ENCODE measurements at places on chromosomes 6 and 20. TPM values are rescaled to one million over a fixed set of nuclear protein-coding genes. Genes with fewer than 3 reads are reported as not detected.

GRCh38 chr6:110875548-110876169, 1.1 kb downstream of the AMD1 start:
- peak overlapping the region; percentile 93 for H3K4me3 ChIP-seq
- peaks cover 34% of the 10 kb centered on the region for H3K4me1 ChIP-seq
- no peaks in the 10 kb centered on the region for H3K36me3 ChIP-seq
- peak overlapping the region; percentile 98 for H3K27ac ChIP-seq
- DNase-seq, result peak; percentile 53

DNA sequence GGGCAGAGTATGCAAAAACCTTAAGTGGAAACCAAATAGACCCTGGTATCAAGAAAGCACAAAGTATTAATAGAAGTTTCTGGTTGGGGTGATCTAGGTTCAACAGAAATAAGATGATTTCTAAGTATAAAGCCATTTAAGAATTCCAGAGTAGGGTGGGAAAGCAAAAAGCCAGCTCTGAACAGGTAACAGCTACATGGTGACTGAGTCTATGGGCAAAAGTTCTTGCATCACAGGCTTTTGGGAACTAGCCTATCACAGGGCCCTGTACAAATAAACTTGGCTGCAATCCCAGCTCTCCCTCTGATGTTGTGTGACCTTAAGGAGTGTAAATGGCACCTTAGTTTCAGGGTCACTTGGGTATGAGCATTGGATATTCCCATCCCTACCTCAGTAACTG, 5.5 kb downstream of the TCF19 start:
- H3K4me3 ChIP-seq, result no peak overlapping the region
- H3K4me1 ChIP-seq, result peaks cover 13% of the 10 kb centered on the region
- H3K36me3 ChIP-seq, result peaks cover 33% of the 10 kb centered on the region
- H3K27me3 ChIP-seq, result no peaks in the 10 kb centered on the region
- DNase-seq, result peak; percentile 69

DNA sequence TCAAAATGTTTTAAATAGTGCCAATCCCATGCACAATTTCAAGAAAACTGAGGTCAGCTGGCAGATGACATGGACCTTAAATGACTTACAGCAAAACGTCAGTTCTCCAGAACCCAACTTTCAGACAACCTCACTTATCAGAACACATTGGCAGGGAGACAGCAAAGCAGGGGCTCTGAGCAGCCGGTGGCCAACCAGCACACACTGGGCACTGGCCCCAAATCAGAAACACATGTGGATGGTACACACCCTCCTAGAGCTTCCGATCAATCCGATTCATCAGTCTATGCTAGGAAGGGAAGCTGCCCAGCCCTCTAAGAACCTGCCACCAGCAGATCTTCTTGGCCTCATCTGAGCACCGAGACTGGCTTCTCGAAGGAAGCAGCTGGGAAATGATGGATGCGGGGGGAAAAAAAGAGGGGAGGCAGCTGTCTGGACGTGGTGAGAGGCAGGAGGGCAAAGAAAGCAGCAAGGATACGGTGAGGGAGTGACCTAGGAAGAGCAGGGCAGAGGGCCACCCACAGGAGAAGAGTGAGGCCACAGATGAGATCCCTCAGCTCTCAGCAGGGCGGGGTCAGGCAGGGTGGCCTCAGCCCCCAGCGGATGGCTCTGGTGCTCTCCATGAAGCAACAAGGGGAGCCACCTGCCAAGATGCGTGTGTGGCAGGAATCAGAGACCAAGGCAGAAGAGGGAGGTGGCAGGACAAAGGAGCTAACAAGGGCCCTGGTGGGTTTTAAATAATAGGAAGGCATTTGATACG, 32.9 kb downstream of the TAF4 start:
- no peak overlapping the region for H3K27ac ChIP-seq
- DNase-seq, result no peak
- H3K4me3 ChIP-seq, result no peak overlapping the region
- no peaks in the 10 kb centered on the region for H3K4me1 ChIP-seq
- no peaks in the 10 kb centered on the region for H3K27me3 ChIP-seq

- DNase-seq, result no peak
- H3K4me3 ChIP-seq, result peak overlapping the region; percentile 89
- H3K36me3 ChIP-seq, result no peaks in the 10 kb centered on the region
- no peaks in the 10 kb centered on the region for H3K27me3 ChIP-seq
- peak overlapping the region; percentile 94 for H3K27ac ChIP-seq
Observed at GRCh38 chr6:128518434-128519131, 1.8 kb downstream of the PTPRK start.

DNA sequence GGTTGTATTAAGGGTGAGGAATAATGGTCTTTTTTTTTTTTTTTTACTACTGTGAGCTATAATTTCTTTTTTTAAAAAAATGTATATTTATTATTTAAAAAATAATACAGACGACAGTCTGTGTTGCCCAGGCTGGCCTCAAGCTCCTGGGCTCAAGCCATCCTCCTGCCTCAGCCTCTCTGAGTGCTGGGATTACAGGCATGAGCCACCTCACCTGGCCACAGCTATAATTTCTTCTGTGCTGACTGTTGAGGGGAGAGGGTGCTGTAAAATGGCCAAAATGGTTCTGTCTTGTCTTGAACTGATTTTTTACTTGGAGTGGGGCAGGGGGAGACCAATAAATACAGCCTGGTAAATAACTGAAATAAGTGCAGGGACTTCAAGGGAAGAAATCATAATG, 3.6 kb downstream of the SRSF3 start:
- peak overlapping the region; percentile 99 for H3K27ac ChIP-seq
- DNase-seq, result no peak
- peak overlapping the region; percentile 60 for H3K4me3 ChIP-seq

DNA sequence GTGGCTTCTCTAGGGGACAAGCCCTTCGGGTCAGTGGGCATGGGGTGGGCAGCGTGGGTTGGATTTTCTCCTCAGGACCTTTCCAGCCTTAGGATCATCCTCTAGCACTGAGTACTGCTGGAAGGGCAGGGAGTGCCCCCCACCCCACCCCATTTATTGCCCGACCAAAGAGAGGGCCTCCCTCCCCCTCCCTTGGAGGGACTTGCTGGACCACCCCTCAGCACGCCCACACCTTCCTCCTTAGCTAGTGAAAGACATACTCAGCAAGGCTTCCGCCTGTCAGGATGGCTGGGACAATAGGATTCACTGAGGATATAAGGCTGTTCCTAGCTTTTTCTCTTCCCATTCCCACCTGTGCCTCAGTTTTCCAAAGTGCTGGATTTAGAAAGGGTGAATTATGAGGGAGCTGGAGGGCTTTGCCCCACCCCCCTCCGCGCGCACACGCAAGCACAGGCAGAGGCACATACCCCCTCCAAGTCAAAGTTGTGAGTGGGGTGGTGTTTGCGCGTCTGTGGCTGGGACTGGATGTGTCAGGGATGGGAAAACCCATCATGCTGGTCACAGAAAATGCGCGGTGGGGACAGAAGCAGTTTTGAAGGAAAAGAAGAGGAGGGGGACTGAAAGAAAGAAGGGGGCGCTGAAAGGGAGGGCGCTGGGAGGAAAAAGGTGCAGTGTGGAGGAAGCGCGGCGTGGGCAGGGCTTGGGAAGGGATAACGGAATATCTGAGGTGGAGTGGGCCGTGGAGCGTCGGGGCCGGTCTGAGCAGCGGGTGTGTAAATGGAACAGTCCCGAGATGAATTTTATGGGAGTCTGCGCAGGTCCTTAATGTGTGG, 693 bp upstream of the SLC29A1 start:
- peak overlapping the region; percentile 99 for H3K27ac ChIP-seq
- peaks cover 93% of the 10 kb centered on the region for H3K4me1 ChIP-seq
- peak overlapping the region; percentile 63 for H3K4me3 ChIP-seq
- no peak for DNase-seq
- H3K27me3 ChIP-seq, result no peaks in the 10 kb centered on the region

DNA sequence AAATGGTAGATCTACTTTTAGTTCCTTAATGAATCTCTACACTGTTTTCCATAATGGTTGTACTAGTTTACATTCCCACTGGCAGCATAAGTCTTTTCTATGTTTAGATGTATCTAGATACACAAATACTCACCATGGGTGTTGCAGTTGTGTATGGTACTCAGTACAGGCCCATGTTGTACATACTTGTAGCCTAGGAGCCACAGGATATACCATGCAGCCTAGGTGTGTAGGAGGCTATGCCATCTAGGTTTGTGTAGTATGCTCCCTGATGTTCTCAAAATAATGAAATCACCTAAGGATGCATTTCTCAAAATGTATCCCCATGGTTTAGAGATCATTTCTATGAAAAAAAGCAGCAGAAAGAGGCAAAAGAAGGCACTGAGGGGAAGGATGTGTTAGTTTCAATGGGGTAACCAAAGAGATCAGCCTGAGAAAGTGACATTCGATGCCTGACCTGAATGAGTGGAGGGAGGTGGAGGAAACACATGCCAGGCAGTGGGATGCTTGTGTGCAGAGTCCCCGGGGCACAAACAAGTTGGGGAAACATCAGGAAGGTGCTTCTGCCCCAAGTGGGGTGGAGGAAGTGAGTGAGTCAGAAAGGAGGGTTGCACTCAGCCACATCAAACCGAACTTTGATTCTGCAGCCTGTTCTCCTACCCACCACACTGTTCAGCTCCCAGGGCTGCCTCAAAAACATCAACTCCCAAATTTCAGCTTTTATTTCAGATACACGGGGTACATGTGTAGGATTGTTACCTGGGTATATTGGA, 191.2 kb downstream of the ZNF217 start:
- no peak for DNase-seq
- H3K4me3 ChIP-seq, result no peak overlapping the region
- no peak overlapping the region for H3K27ac ChIP-seq
- H3K4me1 ChIP-seq, result no peaks in the 10 kb centered on the region
- no peaks in the 10 kb centered on the region for H3K36me3 ChIP-seq

GRCh38 chr6:89763550-89763949, 56.0 kb downstream of the MDN1 start:
- H3K4me1 ChIP-seq, result no peaks in the 10 kb centered on the region
- DNase-seq, result no peak
- no peak overlapping the region for H3K27ac ChIP-seq
- peaks cover 24% of the 10 kb centered on the region for H3K36me3 ChIP-seq
- H3K27me3 ChIP-seq, result no peaks in the 10 kb centered on the region

DNA sequence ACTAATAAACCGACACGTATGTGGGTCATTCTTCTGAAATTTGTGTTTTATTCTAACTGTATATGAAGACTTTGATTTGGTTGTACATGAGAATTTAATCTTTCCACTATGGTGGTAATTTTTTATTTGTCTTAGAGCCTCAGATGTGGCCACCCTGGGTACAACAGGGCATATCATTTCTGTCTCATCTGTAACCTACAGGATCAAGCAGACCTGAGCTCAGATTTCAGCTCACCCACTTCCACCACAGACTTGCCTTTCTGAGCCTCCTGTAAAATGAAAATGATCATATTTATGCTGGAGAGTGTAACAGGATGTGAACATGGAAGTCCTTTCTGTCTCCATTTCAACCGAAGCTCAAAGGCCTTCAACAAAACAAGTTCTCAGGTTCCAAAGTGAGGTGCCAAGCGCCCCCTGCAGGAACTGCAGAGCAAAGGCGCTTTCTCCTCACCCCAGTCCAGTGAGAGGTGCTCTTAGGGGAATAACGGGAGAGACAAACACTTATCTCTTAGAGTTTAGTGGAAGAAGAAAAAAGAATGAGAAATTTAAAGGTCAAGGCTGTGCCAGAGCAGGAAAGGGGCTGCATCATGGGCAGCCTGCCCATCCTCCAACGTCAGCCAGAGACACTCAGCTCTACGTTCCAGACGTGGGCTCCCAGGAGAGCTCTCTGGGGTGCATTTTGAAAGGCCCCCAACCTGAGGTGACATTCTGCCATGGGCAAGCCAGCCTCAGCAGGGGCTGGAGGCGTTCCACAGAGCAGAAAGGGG, 23.0 kb upstream of the CD24 start:
- no peaks in the 10 kb centered on the region for H3K4me1 ChIP-seq
- no peaks in the 10 kb centered on the region for H3K36me3 ChIP-seq
- DNase-seq, result peak; percentile 53
- H3K27me3 ChIP-seq, result no peaks in the 10 kb centered on the region
- H3K27ac ChIP-seq, result no peak overlapping the region
- H3K4me3 ChIP-seq, result no peak overlapping the region

- no peak overlapping the region for H3K4me3 ChIP-seq
- DNase-seq, result no peak
- no peaks in the 10 kb centered on the region for H3K27me3 ChIP-seq
- H3K4me1 ChIP-seq, result peaks cover 15% of the 10 kb centered on the region
- H3K27ac ChIP-seq, result no peak overlapping the region
Observed at GRCh38 chr6:39428816-39429215, 106.3 kb upstream of the KCNK16 start.

GRCh38 chr6:80767808-80768207, 661.3 kb downstream of the BCKDHB start:
- H3K27ac ChIP-seq, result no peak overlapping the region
- no peaks in the 10 kb centered on the region for H3K27me3 ChIP-seq
- peak; percentile 75 for DNase-seq
- no peaks in the 10 kb centered on the region for H3K36me3 ChIP-seq
- no peaks in the 10 kb centered on the region for H3K4me1 ChIP-seq

DNA sequence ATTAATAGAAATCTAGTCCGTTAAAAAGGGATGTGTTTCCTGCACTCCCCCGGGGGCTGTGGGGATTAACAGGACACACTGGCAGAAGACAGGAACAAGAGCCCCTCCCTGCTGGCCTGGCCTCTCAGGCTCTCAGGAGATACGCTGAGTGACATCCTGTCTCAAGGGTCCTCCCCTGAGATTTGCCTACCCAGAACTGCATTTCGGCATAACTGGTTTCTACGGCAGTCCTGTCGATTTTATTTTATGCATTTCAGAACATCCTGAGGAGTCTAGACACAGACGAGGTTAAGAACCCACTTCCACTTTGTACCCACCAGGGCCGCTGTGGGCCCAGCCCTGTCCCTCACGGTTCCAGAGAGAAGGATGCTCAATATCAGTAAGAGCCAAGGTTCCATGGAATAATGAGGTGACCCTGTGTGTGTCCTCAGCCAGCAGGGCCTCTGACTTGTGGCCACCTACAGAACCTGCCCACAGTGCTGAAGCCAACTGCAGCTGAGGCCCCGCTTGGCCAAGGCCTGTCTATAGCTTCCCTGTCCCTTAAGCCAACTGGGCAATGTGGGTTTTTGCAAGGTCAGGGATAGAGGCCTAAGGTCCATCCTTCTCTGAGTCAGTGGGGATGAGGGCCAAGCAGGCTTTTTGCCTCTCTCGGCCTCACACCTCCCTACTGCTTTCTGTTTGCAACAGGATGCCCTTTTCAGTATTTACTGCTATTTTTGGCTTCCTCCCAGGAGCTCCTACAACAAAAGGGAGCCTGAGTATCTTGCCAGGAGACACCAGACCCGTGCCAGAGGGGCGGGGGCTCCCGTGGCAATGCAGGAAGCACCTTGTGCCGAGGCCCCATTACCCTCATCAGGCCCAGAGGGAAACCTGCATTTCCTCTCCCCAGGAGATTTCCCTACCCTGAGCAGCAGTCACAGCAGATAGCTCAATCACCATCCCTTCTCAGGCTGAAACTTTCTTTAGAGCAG, 14.7 kb downstream of the UQCC2 start:
- H3K4me1 ChIP-seq, result peaks cover 49% of the 10 kb centered on the region
- H3K27ac ChIP-seq, result peak overlapping the region; percentile 77
- no peaks in the 10 kb centered on the region for H3K27me3 ChIP-seq
- H3K4me3 ChIP-seq, result no peak overlapping the region
- peak; percentile 77 for DNase-seq
- H3K36me3 ChIP-seq, result peaks cover 29% of the 10 kb centered on the region

GRCh38 chr20:25223179-25223661, 24.7 kb upstream of the PYGB start:
- peaks cover 10% of the 10 kb centered on the region for H3K36me3 ChIP-seq
- peak; percentile 84 for DNase-seq
- H3K4me3 ChIP-seq, result no peak overlapping the region
- H3K27me3 ChIP-seq, result no peaks in the 10 kb centered on the region
- H3K27ac ChIP-seq, result peak overlapping the region; percentile 47
- peaks cover 31% of the 10 kb centered on the region for H3K4me1 ChIP-seq

Gene NNAT
- polyA plus RNA-seq, result 5.9 TPM

Gene ERVFRD-1
- 0.19 TPM for polyA plus RNA-seq

Gene PTCRA
- polyA plus RNA-seq, result not detected

Gene SLC22A7
- not detected for polyA plus RNA-seq

Gene NMBR
- not detected for polyA plus RNA-seq

Gene HIVEP2
- polyA plus RNA-seq, result 3.2 TPM

Gene SLC32A1
- polyA plus RNA-seq, result not detected

Gene TBC1D20
- 24.4 TPM for polyA plus RNA-seq

Gene CAPN11
- 0.19 TPM for polyA plus RNA-seq

Data from stomach (tissue), 19 donors.